ENCODE measurements at places on chromosomes 5 and 9.

GRCh38 chr9:69058101-69058500, 22.5 kb downstream of the FXN start:
- no peak for DNase-seq

GRCh38 chr5:141650851-141651727, at the start of gene FCHSD1:
Gene FCHSD1, minus strand, starts transcription at chr5:141651418. Its CDS starts 50 bp downstream, at chr5:141651368.
- peak; percentile 71 for DNase-seq

DNA sequence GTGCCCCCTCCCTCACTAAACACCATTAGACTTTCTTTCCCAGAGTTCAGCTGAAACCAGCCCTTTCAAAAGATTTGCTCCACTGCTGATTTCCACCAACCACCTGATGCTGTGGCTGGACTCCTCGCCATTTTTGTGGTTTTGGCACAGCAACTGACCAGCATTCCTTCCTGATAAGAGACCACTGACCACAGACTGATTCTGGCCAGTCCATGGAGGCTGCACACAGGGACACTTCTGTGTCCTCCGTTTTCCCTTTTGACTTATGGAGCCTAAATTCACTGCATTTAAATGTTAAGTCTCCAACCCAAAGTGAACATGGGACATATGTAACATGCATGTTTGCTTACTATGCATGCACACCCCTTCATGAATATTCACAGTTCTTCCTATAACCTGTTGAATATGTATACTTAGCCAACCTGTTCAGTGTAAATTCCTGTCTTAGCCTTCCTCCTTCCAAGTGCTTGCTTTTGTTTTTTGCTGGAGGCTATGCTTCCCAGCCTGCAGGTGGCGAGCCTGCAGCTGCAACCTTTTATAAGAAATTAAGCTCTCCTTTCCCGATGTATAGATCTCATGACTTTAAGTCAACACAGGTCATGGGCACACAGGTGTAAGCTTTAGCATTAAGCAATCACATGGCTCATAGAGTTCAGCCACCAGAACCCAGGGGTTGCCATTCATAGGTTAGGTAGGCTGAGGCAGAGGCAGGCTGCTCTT, 78.7 kb downstream of the ACTL7B start:
- no peak for DNase-seq

DNA sequence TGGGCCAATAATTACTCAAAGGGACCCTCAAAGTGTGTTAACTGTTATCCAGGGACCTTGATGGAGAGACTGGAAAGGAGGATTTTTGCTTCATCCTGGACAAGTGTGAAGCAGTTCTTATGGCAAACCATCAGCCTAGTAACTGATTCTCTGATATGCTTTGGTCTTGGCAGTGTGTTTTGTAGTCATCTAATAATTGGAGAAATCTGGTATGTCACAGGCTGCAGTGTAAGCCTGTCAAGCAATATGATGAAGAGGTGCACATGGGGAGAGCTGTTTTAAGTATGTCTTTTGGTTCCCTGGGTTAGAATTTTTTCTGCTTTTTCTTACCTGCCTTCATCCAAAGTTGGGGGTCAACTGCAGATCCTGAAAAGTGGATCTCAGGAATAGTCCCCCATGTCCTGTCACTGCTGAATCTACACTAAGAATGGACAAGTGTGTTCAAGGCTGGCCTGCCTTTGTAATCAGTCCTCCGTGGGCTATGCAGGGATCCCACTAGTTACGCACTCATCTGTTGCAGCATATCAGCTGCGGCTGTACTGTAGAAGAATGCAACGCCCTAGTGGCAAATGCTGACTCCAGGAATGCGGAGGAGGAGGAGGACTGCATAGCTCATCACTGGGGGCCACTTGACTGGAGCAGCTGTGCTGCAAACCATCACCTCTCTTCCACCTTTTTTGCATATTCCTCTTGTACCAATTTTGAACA, 1.9 kb downstream of the SPTAN1 start:
- no peak for DNase-seq

- DNase-seq: no peak
Measured at GRCh38 chr5:140840978-140841962, at the start of gene PCDHA8. Gene PCDHA8, plus strand, starts transcription at chr5:140841187. Its CDS starts 135 bp downstream, at chr5:140841322.

DNA sequence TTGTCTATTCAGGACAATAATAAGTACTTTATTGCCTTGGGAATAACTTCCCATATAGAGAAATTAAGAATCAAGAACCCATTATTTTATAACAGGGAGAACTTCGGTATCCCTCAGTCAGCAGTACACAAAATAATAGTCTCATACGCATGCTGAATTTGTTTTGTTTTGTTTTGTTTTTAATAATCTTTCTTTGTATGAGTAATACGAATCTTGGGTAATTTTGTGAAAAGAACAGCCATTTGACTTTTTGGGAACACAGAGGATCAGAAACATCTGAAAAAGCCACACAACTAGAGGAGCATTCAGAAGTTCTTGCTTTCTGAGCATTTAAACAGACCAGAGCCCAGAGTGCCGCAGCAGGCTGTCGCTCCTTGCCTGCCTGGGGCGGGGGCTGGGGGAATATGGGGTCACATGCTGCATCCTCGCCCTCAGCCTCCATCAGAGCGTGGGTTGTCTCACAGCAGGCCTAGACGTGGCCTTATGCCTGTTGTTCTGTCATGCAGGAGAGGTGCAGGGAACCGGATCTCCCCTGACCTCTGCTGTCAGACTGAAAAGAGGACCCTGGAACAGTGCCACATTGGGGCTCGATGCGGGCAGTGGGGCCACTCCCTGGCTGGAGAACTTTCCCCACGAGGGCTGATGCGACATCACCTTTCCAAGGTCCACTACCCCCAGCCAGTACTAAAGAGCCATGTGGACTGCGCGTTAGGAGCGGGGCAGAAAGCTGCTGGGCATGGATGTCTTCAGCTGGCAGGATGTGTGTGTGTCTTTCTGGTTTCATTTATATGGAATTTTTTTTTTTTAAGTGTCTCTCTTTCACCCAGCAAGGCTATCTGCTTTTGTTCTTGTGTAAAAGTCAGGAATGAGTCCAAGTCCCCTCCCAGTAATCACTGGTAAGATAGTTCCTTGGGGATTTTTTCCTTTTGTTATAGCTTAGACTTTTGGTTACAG, 133.4 kb upstream of the OTULINL start:
- DNase-seq: no peak

DNA sequence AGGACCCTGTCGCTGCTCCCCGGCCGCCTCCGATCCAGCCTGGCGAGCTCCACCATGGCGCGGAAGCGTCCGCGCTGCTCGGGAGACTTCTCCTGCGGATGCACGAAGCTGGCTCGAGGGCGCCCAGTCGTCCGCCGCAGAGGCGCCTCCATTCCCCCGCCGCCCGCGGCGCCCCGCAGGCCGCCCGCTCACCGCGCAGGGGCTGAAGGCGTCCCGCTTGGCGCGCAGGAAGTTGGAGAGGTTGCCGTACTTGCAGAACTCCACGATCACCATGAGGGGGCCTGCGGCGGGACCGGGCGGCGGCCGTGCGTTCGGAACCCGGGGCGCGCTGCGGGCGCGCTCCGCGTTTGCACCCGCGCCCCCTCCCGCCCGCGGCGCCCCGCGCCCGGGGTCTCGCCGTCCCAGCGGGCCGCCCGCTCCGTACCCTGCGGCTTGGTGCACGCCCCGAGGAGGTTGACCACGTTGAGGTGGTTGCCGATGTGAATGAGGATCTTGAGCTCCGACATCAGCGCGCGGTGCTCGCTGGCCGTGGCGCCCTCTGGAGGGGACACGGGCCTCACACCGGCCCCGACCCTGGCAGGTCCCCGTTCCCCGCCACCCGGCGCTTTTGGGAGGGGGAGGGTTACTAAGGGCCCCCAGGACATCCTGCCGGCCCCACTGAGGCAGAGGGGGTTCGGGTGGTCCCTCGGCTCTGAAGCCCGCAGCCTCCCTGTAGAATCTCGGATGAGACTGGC, 27.7 kb upstream of the SCGB3A1 start:
- no peak for DNase-seq

GRCh38 chr5:79261897-79262296, 26.0 kb downstream of the JMY start:
- no peak for DNase-seq

- DNase-seq: no peak
Measured at GRCh38 chr5:32539981-32540845, 45.1 kb upstream of the SUB1 start.

DNA sequence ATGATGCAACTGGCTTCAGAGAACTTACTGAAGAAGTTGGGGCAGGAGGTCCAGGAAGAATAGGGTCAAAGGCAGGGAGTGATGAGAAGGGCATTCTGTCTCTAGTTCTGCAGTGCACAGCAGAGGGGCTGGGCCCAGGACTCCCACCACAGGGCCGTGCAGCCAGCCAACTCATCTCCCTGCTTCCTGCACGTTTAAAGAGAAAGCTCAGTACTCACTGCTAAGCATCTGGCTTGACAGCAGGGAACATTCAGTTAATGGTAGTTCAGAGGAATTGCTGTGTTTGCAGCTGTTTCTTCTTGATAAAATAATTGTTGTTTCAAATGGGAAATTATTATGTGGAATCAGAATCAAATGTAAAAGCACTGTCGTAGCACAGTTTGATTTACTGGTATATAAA, 25.6 kb upstream of the SCAMP1 start:
- no peak for DNase-seq

DNA sequence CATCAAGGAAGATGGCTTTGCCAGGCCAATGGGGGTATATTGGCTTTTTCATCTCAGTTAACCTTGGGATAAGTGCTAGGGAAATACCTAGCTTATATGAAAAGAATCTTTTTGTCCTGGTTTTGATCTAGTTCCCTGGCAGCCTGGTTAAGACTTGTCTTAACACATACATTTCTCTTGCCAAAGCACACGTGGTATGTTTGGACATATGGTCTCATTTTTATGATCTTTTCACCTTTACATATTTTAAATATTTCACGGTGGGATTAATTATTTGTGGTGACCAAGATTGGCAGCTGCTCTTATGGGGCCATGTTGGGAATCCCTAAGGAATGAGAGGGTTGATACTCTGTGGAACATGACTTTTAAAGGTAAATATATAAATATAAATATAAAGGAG, 312.5 kb downstream of the NPR3 start:
- DNase-seq: no peak

DNA sequence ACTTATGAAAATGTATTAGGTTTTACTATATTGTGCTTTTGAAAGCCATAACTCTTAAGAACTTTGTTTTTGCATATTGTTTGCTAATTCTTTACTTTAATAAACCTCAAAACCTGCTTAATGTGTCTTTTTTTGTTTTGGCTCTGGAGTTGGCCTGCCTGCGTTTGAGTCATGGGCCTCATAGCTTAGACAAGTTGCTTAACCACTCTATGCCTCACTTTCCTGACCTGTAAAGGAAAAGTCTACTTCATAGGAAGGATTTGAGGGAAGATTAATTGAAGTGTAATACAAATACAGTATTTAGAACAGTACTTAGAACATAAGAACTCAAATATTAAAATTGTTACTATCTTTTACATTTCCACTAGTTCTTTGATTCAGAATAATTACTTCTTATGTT, 10.3 kb downstream of the SMIM32 start:
- no peak for DNase-seq

DNA sequence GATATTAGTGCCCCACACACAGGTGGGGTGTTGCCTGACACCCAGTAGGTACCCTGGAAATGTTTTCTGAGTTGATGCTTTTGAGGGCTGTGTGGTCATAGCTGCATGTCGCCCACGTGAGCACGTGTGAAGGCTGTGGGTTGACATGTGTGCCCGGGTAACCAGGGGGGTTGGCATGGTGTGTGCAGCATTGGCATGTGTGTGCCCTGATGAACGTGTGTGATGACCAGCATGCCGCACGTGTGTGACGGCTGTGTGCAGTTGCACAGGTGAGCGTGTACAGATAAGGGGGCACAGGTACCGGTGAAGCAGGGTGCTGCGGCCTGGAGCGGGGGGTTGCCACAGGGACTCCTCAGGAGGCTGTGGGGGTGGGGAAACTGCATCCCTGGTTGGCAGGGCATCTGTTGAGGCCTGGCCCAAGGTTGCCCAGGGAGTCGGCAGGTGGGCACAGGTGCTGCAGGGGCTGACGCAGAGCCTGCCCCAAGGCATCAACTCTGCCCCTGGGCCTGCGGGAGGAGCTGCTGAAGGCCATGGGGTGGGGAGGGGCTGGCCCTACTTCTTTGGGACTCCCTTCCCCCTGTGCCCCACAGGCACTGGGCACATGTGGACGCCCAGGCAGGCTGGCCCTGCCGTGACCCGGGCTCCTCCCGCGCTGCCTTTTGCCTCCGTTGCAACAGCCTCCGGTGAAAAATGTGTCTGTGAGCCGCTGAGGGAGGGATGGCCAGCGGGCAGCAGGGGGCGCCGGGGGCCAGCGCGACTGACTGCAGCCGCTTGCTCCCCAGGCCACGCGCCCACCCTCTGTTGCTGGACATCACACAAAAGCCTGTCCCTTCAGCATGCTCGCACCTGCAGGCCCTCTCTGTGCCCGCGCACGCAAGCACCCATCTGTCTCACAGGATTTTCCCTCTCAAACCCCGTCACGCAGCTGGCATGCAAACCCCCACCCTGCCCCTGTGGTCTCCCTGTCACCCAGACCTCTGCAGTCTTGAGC, 2.2 kb downstream of the UNC5A start:
- DNase-seq: no peak
